ENCODE measurements at places on chromosomes 2 and 18.

DNA sequence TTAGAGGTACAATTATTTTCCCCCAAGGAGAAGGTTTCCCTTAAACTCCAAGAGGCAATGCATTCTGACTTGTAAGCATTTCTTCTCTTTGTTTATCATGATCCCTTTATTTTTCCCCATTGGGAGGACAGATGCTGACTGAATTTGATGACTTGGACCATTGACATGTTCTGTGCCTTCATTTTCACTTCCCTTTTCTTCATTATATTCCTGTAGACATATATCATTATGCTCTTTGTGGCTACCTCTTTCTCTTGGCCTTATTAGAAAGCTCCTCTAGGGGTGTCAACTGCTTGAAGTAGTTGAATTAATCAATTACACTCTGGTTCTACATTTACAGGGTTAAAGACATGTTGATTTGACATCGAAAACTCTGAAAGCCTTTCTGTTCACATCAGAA is 330.0 kb upstream of the DCC start:
- no peak for DNase-seq

GRCh38 chr2:45000921-45001868 is 8.1 kb downstream of the SIX2 start:
- DNase-seq, result no peak

DNA sequence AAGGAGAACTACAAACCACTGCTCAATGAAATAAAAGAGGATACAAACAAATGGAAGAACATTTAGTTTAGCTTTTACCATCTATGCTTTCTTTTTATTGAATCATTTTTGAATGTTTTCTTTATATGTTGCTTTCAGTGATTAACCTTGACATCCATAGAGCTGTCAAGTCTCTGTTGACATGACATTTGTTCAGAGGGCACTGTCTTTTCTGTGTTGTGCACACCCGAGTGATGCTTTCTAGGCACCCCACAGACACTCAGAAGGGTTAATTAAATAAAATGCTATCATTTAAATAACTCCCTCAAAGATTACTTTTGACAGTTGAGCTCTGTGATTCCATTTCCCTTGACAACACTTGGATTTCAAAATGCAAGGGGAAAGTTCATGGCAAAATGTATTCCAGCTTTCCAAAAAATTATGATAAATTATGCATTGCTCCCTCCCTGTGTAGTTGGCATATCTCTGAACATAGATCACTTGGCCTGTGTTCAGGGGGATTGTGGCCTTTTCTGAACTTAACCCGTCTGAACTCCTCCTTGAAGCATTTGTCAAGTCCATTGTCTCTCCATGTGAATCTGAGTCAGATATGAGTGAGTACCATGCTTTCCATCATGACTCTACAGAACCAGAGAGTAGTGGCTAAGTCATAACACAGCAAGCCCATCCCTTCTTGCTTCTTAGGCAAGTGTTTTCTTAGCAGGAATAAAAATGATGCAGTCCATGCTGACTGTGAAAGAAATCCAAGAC is 372.6 kb downstream of the RPRM start:
- DNase-seq, result no peak

- no peak for DNase-seq
These were observed 240.1 kb upstream of the NXPH2 start for GRCh38 chr2:139020287-139020686.

DNA sequence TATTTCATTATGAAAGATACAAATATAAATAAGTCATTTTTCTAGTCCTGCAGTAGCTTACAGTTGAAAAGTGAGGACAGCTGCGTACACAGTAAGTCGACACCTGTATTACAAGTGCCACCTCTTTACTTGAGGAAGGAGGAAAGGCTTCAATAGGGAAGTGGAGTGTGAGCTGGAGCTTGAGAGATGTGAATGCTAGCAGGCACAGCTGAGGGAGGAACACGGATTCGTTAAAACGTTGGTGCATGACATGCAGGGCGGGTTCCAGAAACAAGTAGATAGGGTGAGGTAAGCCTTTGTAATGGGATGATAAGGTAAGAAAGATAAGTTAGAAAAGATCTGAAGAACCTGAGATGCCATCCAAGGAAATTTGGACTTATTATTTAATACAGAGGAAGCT is 98.1 kb upstream of the CSRNP3 start:
- no peak for DNase-seq

GRCh38 chr2:172664766-172665165 is 70.9 kb upstream of the RAPGEF4 start:
- DNase-seq, result no peak

GRCh38 chr2:55419233-55419678 is 400 bp downstream of the CCDC88A start:
- no peak for DNase-seq

- DNase-seq, result no peak
These were observed 151.5 kb upstream of the COPS8 start for GRCh38 chr2:236934166-236934565.

- no peak for DNase-seq
These were observed 561.4 kb upstream of the ID2 start for GRCh38 chr2:8120506-8120860.

GRCh38 chr18:73531601-73532000 is 616.0 kb downstream of the FBXO15 start:
- DNase-seq, result no peak

DNA sequence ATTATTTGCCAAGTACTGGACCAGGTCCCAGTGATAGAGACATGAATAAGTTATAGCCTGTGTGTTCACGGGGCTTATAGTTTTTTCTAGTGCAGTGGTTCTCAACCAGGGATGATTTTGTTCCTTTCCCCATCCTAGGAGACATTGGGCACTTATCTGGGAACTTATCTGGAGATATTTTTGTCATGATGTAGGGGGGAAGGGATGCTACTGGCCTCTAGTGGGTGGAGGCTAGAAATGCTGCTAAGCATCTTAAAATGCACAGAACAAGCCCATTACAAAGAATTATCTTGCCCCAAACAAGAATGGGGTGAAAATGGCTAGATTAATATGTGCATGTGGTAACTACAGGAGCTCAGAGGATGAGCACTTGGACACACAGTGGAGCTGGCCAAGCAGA is 75.2 kb downstream of the KLHL29 start:
- no peak for DNase-seq

GRCh38 chr2:109213646-109214433 is 84.8 kb downstream of the SH3RF3 start:
- no peak for DNase-seq

DNA sequence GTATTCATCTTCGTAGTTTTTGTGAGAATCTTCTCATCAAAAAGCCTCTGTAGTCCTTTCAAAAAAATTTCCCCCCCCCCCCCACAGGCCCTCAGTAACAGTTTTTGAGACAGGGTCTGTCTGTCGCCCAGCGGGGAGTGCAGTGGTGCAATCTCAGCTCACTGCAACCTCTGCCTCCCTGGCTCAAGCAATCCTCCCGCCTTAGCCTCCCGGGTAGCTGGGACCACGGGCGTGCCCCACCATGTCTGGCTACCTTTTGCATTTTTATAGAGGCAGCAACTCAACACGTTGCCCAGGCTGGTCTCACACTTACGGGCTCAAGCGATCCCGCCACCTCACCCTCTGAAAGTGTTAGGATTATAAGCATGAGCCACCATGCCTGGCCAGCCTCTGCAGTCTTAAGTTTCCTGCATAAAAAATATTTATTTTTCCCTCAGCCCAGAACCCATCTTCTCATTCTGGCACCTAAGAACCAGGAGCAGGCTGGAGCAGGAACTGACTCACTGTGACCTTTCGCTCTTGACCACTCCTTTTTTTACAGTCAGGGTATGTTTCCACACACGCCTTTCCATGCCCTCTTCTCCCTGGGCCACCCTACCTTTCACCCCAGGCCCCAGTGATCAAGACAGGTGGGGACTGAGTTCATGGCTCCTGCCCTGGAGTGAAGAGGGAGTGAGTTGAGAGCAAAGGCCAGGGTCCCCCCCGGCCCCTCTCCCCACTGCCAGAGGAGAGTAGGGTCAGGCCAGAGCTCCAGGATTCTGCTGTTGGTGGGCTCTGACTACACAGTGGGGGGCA is 32.5 kb upstream of the NT5DC4 start:
- no peak for DNase-seq

DNA sequence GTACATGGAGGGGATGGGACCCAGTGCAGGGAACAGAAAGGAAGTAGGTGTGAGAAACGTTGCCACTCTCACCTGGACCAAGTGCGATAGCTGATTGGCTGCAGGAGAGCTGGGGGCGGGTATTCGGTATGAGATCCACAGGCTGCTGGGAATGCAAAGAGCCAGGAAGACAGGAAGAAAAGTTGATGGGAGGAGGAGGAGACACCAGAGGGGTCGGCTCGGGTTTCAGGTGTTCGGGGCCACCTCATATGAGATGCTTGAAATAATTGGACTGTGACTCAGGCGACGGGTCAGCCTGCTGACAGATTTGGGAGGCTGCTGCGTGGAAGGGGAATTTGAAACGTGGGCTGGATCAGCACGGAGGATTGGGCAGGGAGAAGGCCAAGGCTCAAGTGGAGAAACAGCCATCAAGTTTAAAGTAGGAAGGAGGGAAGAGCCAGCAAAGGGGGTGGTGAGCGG is 65.1 kb downstream of the MRPS9 start:
- DNase-seq, result no peak

DNA sequence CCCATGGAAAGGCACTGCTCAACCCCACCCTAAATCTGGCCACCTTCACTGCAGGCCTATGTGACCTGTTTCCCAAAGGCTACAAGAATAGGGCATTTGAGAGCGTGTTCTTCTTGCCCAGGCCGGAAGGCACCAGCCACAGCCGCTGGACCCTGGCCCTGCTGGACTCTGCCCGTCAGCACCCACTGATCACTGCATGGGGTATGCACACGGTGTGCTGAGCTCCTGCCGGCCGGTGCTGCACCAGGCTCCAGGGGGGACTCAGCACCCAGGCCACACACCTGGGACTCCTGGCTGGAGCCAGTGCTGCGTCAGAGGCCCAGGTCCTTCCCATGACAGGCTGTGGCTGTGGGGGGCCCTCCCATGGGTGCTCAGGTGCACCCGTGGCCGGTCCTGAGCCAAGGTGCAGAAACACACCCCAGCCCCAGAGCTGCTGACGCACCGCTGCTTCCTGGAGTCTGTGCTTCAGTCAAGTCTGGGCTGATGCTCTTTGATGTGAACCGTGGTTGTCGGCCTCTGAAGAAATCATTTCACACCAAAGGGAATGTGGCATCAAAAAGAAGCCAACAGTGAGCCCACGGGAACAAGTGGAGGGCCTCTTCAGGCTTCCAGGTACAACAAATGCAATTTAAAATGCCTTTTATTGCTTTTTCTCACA is 6.5 kb downstream of the KCNG2 start:
- no peak for DNase-seq

DNA sequence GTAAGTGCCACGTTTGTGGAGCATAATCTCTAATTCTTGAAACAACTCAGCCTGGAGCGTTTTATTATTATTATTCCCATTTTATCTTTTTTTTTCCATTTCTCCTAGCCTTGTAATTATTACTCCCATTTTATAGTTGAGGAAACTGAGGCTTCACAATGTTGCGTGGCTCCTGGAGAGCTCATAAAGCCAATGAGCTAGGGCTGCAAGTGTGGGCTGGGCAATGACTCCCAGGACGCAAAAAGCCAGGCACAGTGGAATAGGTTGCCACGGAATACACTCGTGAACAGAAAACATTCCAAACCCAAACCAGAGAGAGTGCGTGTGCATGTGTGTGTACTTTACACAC is 13.5 kb upstream of the KLF11 start:
- DNase-seq, result no peak

All from amniotic stem cell (primary cell).